ENCODE measurements at places on chromosomes 2 and 18. TPM values are rescaled to one million over a fixed set of nuclear protein-coding genes. Genes with fewer than 3 reads are reported as not detected.
A peak's percentile ranks its signal among the peaks of the same experiment; 100 is the strongest.

DNA sequence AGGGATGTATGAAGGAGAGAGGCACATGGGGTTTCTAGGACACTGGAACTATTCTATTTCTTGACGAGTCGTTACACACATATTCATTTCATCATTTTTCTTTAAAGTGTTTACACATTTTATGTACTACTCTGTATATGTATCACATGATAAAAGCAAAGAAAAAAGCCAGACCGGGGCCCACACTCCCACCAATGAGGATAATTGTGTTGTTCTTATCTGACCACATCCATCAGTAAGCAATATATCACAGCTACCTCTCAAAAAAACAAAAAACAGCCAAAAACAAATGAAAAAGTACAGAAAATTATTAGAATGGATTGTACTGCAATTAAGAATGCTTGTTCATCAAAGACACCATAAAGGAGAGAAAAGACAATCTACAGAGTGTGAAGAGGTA lies 14.2 kb upstream of the CNRIP1 start:
- no peaks in the 10 kb centered on the region for H3K36me3 ChIP-seq
- no peak overlapping the region for H3K27ac ChIP-seq
- H3K4me3 ChIP-seq = no peak overlapping the region
- no peaks in the 10 kb centered on the region for H3K4me1 ChIP-seq
- H3K27me3 ChIP-seq = peaks cover 11% of the 10 kb centered on the region

DNA sequence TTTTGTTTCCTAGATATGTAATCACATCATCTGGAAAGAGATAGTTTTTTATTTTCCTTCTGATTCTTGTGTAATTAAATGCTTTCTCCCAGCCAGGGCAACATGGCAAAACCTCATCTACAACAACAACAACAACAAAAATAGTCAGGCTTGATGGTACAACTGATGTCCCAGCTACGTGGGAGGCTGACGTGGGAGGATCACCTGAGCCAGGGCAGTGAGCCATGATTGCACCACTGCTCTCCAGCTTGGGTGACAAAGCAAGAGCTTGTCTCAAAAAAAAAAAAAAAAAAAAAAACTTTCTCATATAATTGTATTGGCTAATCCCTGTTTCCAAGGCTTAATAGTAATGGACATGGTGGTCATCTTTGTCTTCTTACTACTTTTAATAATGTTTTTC lies 26.4 kb upstream of the PGAP1 start:
- no peak overlapping the region for H3K27ac ChIP-seq
- H3K27me3 ChIP-seq = no peaks in the 10 kb centered on the region
- DNase-seq = no peak
- H3K36me3 ChIP-seq = no peaks in the 10 kb centered on the region

DNA sequence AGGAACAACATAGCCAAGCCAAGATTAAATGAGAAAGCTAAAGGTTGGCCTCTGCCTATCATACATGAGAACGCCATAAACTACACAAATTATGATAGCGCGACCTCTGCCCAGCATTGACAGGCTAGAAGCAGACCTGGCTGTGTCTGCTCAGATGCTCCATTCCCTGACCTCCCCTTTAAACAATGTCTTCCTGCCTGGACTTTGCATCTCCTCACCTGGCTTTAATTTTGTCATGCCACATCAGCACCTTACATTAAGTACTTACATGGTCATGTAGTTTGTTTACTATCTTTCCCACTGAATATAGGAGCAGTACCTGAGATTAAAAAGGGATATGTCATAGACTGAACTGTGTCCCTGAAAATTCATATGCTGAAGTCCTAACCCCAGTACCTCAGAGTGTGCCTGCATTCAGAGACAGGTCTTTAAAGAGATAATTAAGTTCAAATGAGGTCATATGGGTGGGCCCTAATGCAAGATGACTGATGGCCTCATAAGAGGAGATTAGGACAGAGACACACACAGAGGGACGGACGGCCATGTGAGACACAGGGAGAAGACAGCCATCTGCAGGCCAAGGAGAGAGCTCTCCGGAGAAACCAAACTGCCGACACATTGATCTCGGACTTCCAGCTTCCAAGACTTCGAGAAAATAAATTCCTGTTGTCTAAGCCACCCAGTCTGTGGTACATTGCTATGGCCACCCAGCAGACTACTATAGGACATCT lies 103.7 kb downstream of the BIN1 start:
- H3K27ac ChIP-seq = no peak overlapping the region
- H3K4me3 ChIP-seq = no peak overlapping the region
- no peaks in the 10 kb centered on the region for H3K36me3 ChIP-seq
- no peaks in the 10 kb centered on the region for H3K4me1 ChIP-seq

GRCh38 chr2:231539991-231540390 lies 9.7 kb upstream of the NMUR1 start:
- peaks cover 9% of the 10 kb centered on the region for H3K4me1 ChIP-seq
- H3K27ac ChIP-seq = no peak overlapping the region
- H3K4me3 ChIP-seq = no peak overlapping the region

DNA sequence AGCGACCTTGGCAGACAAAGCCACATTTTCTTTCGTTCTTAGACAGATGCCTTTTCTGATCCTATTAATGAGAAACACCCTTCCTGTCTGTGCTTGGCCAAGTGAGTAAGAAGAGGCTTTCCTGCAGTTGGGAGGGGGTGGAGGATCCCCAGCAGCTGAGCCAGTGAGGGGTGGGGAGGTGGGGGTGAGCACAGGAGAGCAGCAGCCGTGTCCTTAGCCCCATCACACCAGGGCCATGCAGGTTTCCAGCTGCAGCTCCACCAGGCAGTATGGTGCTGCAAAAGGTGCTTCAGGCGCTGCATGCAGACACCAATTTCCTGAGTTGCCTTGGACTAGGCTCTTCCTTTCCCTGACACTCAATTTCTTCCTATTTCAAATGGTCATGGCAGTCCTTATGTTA lies 123.3 kb upstream of the SIX2 start:
- no peak overlapping the region for H3K27ac ChIP-seq
- H3K4me3 ChIP-seq = no peak overlapping the region
- H3K36me3 ChIP-seq = no peaks in the 10 kb centered on the region

GRCh38 chr18:74654638-74655037 lies 57.0 kb downstream of the ZNF407 start:
- no peak overlapping the region for H3K27ac ChIP-seq
- H3K4me1 ChIP-seq = no peaks in the 10 kb centered on the region
- H3K27me3 ChIP-seq = no peaks in the 10 kb centered on the region
- H3K4me3 ChIP-seq = no peak overlapping the region
- H3K36me3 ChIP-seq = no peaks in the 10 kb centered on the region

DNA sequence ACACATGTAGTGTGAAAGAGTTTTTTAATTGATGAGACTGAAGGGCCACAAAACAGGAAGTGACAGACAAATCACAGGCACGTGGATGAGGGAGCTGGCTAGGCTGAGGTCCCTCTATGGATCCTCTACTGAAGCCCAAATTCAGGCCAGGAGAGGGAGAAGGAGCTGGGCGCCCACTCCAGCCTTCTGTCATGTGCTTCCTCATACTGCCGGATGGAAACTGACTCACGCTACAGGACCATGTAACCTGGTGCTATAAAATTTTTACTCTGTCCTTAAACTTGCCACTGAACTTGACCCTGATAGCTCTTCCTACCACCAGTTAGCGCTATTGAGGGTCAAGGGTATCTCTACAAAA lies 31.3 kb downstream of the PSTPIP2 start:
- peaks cover 5% of the 10 kb centered on the region for H3K4me1 ChIP-seq
- H3K4me3 ChIP-seq = no peak overlapping the region
- H3K27ac ChIP-seq = no peak overlapping the region

GRCh38 chr18:711310-711656 lies 1.1 kb downstream of the ENOSF1 start:
- peaks cover 6% of the 10 kb centered on the region for H3K36me3 ChIP-seq
- no peak for DNase-seq
- H3K4me3 ChIP-seq = peak overlapping the region; percentile 74
- peaks cover 21% of the 10 kb centered on the region for H3K4me1 ChIP-seq
- H3K27me3 ChIP-seq = no peaks in the 10 kb centered on the region

- no peak overlapping the region for H3K27ac ChIP-seq
- H3K4me1 ChIP-seq = no peaks in the 10 kb centered on the region
- H3K27me3 ChIP-seq = no peaks in the 10 kb centered on the region
- H3K36me3 ChIP-seq = no peaks in the 10 kb centered on the region
- H3K4me3 ChIP-seq = no peak overlapping the region
- no peak for DNase-seq
Measured at GRCh38 chr2:44389895-44390294, 28.1 kb downstream of the CAMKMT start.

GRCh38 chr18:54280220-54280569 lies 10.9 kb downstream of the POLI start:
- H3K27me3 ChIP-seq = no peaks in the 10 kb centered on the region
- no peaks in the 10 kb centered on the region for H3K4me1 ChIP-seq
- H3K4me3 ChIP-seq = no peak overlapping the region
- peaks cover 43% of the 10 kb centered on the region for H3K36me3 ChIP-seq

DNA sequence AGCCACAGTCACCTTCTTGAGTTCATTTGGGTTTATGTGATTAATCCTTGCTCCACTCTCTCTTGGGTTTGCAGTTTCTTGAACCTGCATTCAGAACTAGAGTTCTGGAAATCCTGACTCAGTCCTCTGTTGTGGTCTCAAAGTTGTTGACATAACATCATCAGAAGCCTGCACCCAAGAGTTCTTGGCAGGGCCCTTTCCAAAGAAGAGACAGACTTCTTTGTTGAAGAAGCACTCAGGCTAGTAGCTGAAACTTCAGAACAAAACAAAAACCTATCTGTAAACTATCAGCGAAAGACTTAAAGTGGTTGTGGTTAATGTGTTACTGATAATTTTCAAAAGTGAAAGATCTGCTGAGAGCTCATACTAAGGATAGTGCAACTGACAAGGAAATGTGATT lies 120.8 kb downstream of the FAM168B start:
- no peaks in the 10 kb centered on the region for H3K4me1 ChIP-seq
- no peaks in the 10 kb centered on the region for H3K36me3 ChIP-seq
- DNase-seq = no peak
- no peak overlapping the region for H3K27ac ChIP-seq

DNA sequence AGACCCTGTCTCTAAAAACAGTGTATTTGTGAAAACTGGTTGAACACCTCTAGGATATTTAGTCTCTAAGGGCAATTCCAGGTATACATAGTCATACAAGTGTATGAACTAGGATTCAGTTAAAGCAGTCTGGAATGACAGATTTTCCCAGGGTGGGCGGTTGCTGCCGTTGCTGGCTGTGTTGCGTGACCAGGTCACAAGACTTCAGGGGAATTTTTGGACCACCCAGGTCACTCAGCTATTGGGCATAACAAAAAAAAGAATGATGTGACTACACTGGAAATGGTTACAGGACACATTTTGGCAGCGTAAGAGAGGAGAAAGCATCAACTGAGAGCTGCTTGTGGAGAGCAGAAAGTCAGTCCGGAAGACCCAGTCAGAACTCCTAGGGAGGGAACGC lies 58.0 kb upstream of the ZBTB7C start:
- H3K27ac ChIP-seq = no peak overlapping the region
- no peak overlapping the region for H3K4me3 ChIP-seq
- DNase-seq = no peak
- peaks cover 4% of the 10 kb centered on the region for H3K4me1 ChIP-seq
- H3K27me3 ChIP-seq = no peaks in the 10 kb centered on the region

- peaks cover 13% of the 10 kb centered on the region for H3K36me3 ChIP-seq
- no peak overlapping the region for H3K4me3 ChIP-seq
- no peaks in the 10 kb centered on the region for H3K4me1 ChIP-seq
- DNase-seq = no peak
Measured at GRCh38 chr2:230878599-230879188, 14.0 kb downstream of the ITM2C start.

DNA sequence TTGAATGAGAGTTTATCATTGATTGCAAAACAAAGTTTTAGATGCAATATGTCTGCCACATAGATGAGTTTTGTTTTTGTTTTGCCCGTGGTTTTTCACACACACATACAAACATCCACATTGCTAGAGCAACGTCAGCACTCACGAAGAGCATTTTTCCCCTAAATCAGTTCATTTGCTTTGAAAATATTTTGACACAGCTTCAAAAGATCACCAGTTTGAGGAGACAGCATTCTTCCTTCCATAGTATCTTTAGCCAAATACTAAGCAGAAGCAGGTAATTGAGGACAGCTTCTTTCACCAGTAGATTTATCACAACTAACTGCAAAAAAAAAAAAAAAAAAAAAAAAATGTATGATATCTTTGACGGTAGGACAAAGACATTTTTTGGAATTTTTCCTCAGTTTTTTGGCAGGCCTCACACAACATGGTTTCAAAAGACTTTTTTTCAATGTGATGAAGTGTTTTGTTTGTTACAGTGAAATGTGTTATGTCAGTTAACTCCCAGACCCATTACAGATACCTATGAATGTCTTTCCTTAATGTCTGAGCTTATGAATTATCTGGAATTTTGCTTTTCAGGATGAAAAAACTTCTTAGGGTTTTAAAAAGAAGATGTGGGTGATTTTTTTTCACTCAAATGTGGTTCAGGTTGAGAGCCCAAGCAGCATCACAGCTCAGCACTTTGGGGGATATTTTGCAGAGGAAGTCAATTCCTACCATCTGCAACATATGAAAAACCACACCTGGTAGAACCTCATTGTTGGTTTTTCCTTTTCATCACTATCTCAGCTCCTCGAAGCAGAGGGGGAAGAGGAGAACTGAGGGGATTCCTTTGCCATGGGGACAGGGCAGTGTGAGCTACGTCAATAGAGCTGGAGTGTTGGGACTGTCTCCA lies 31.6 kb downstream of the AOX1 start:
- no peak overlapping the region for H3K4me3 ChIP-seq
- no peaks in the 10 kb centered on the region for H3K4me1 ChIP-seq
- H3K27me3 ChIP-seq = no peaks in the 10 kb centered on the region
- no peak for DNase-seq

DNA sequence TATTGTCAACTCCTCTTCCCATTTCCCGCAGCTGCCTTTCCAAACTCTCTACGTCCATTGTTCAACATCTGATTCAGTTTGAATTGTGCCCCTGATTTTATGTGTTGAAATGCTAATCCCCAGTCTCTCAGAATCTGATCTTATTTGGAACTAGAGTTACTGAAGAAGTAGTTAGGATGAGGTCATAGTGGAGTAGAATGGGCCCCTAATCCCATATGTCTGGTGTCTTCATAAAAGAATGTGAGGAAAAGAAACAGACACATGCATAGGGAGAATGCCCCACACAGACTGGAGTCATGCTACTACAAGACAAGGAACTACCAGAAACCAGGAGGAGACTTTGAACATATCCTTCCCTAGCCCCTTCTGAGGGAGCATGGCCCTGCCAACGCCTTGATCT lies 99.2 kb downstream of the LRP1B start:
- H3K4me3 ChIP-seq = no peak overlapping the region
- H3K27me3 ChIP-seq = no peaks in the 10 kb centered on the region

GRCh38 chr18:72223733-72224132 lies 320.4 kb downstream of the CBLN2 start:
- no peaks in the 10 kb centered on the region for H3K27me3 ChIP-seq
- DNase-seq = no peak
- H3K27ac ChIP-seq = no peak overlapping the region
- H3K4me1 ChIP-seq = no peaks in the 10 kb centered on the region
- no peaks in the 10 kb centered on the region for H3K36me3 ChIP-seq

The DHRS9 gene
- 2.5 TPM for total RNA-seq

The RAPH1 gene
- total RNA-seq = 58.2 TPM

The CDH19 gene
- 8.0 TPM for total RNA-seq

The FABP1 gene
- total RNA-seq = not detected

The EPB41L3 gene
- total RNA-seq = 37.0 TPM

The REG3A gene
- total RNA-seq = not detected

The GTF2A1L gene
- total RNA-seq = 1.1 TPM

Measured in suprapubic skin (tissue), 4 donors.